Tibial artery (tissue), 4 donors: ENCODE measurements at places on chromosomes 11 and 22.

- DNase-seq, result no peak
These were observed 32.8 kb downstream of the PARVA start for GRCh38 chr11:12410006-12410728.

GRCh38 chr22:44037519-44038375 is 13.6 kb downstream of the PARVB start:
- DNase-seq, result peak; percentile 62

- DNase-seq, result no peak
These were observed 77.3 kb upstream of the ATXN10 start for GRCh38 chr22:45594123-45594941.

GRCh38 chr11:57480409-57481137 is 20.2 kb downstream of the RTN4RL2 start:
- DNase-seq, result peak; percentile 79

- DNase-seq, result no peak
These were observed 38.9 kb upstream of the SCUBE2 start for GRCh38 chr11:9130297-9130696.

- peak; percentile 45 for DNase-seq
These were observed 117.6 kb upstream of the THY1 start for GRCh38 chr11:119540370-119541125.

- DNase-seq, result no peak
These were observed 71.1 kb downstream of the LARGE2 start for GRCh38 chr11:45993531-45994001.

GRCh38 chr11:117179048-117179999 is 781 bp downstream of the SIDT2 start:
- no peak for DNase-seq

DNA sequence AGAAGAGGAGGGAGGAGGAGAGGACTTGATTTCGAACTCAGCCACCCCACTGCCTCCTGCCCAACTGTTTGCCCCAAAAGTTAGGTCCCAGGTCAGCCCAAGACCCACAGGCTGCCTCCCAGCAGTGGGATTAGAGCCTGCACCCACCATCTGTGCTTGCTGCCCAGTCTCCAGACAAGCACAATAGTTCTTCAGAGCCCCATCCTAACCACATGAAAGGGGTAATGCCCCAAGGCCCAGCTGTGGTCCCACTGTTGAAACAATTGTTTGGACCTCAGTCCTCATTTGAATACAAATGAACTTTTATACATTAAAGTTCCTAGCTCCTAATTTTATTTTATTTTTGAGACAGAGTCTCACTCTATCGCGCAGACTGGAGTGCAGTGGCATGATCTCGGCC is 5.4 kb upstream of the VPS51 start:
- DNase-seq, result no peak

DNA sequence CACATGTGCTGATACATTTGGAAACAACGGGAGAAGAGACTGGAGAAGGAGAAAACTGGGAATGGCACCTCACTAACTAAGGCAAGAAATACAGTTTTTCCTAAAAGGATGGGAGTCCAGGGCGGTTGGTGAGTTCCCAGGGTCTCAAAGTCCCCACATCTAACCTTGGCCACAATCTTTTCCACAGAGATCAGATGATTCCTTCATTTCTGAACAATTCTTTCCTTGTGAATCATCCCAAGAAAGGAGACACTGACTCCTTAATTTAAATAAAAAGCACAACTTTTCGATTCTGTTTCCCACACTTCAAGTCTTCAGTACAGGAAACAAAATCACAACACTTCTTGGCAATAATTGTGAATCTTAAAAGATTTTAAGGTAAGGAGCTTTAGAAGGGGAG is 384.7 kb downstream of the DCDC1 start:
- DNase-seq, result no peak

GRCh38 chr22:42333544-42333943 is 63.1 kb upstream of the TCF20 start:
- no peak for DNase-seq

DNA sequence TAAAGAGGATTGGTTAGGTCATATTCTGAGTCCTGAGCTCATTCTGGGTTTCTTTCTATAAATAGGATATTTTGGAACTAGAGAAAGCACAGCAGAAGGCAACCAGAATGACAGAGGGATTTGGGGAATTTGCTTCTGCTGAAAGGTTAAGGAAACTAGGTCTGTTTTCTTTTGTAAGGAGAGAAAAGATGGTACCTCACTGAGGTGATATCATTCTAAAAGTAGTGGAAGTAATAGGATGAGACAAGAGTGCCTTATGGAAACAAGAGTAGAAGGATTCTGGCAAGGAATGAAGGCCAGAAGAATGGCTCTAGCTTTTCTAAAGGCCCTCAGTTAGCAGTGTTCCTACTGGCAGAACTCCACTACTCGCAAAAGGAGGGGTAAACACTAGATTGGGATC is 26.7 kb upstream of the BDNF start:
- no peak for DNase-seq

GRCh38 chr11:69241844-69242243 is 52.1 kb upstream of the MYEOV start:
- DNase-seq, result no peak

DNA sequence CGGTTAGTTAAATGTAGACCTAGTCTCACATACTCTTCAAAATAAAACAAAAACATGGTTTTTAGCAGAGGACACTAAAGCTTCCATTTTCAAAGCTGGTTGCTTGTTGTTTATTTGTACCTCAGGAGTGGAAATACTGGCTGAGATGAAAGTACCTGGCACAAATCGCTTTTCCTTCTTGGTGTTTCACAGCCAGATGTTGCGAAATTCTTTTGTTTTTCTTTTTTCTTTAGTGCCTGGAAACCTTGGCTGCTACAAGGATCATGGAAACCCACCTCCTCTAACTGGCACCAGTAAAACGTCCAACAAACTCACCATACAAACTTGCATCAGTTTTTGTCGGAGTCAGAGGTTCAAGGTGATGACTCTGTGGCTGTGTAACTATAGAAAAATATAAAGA is 48.3 kb downstream of the KREMEN1 start:
- no peak for DNase-seq

DNA sequence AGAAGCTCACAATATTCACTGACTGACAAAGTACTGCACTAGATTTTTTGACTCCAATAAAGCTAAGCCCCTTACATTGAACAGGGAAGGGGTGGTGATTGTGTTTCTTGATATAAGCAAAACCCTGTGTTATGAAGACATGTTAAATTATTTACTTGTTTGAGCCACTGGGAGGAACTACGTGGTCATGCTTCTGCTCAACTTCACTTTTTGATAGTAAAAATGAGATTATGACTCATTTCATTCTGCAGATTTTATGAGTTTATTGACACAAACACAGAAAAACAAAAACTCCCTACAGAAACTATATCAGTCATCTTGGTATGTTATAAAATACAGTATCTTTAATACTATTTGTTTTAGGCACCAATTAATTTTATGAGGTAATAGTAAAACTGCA is 124.7 kb downstream of the CADM1 start:
- DNase-seq, result no peak

DNA sequence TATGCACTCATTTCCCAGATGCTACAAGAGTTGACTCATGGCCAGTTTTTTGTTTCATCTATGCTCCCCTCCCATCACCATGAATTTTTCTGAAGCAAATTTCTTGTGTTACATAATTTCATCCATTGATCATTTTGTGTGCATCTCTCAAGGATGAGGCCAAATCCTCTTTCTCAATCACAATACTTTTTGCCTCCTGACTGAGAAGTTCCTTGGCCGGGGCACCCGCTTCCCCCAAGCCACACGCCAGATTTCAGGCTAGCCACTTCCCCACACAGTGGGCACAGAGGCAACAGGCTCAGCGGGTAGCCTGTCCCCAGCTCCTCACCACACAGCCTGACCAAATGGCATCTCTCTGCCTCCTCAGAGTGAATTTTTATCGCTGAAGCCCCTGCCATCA is 9.8 kb upstream of the DSCAML1 start:
- DNase-seq, result no peak

DNA sequence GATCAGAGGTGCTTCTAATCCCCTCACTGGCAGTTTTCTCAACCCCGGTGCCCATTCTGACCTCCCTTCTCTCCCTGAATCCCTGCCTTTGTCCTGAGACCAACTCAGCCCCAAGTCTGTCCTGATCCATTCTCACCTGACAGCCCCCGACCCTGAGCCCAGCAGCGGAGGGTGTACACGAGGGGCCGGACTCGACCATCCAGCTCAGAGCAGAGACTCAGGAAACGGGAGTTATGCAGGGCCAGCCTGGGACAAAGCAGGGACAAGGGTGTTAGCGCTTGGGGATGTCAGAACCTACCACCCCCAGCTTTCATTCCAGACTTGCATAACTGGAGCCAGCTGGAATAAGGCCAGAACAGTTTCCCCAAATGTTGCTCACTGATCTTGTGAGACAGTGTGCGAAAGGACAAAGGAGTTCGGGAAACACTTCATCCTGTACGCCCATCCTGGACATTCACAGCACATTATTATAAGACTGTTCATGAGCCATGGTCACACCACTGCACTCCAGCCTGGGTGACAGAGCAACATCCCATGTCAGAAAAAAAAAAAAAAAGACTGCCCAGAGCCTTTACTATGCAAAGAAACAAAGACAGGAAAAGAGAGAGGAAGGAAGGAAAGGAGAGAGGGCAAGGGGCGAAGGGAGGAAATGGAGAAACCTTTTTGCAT is 3.5 kb upstream of the EEF1G start:
- DNase-seq, result no peak

DNA sequence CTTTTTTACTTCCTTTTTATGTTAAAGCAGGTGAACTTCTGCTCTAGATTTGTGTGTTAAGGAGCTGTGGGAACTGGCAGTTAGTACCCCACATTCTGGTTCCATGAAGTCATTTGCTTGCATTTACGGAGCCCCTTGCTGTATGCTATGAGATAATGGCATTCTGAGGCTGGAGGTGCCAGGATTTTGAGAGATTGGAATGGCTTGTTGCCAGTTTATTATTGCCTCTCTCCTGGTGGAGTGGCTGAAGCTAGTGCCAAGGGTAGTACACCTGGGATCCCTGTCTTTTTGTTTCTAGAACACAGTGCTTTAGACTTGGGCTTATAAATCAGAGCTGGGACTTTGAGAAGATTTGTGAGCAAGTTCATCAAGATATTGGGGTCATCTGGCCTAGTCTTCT is 73.8 kb downstream of the STIM1 start:
- no peak for DNase-seq

- DNase-seq, result no peak
These were observed 125.7 kb downstream of the TENM4 start for GRCh38 chr11:79314906-79315689.

DNA sequence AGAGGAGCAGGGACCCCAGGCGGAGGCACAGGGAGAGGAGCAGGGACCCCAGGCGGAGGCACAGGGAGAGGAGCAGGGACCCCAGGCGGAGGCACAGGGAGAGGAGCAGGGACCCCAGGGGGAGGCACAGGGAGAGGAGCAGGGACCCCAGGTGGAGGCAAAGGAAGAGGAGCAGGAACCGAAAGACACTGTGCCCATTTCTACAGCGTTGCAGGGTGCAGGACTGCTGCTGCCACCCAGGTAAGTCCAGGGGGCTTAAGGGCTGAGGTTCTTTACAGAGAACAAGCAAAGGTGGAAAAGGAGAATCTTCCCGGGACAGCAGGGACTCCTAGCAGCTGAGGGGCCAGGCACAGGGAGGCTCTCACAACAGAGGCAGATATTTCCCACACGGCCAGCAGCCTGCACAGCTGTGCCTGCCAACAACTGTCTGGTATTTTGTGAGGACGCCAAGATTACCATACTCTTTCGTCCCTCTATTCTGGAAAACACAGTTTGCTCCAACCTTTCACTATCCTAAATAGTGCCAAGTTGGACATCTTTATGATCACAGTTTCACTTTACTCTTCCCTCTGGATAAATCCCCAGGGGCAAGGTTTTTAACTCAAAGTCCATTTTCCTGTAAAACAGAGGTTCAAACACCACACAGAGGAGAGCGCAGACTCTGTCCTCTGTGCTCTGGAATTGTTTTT is 39.4 kb downstream of the SHANK2 start:
- DNase-seq, result no peak

GRCh38 chr11:133053124-133053776 is 479.1 kb downstream of the OPCML start:
- DNase-seq, result no peak

GRCh38 chr11:112844517-112844916 is 116.7 kb upstream of the NCAM1 start:
- DNase-seq, result no peak

- no peak for DNase-seq
These were observed 48.8 kb upstream of the TOP3B start for GRCh38 chr22:22031183-22031945.

DNA sequence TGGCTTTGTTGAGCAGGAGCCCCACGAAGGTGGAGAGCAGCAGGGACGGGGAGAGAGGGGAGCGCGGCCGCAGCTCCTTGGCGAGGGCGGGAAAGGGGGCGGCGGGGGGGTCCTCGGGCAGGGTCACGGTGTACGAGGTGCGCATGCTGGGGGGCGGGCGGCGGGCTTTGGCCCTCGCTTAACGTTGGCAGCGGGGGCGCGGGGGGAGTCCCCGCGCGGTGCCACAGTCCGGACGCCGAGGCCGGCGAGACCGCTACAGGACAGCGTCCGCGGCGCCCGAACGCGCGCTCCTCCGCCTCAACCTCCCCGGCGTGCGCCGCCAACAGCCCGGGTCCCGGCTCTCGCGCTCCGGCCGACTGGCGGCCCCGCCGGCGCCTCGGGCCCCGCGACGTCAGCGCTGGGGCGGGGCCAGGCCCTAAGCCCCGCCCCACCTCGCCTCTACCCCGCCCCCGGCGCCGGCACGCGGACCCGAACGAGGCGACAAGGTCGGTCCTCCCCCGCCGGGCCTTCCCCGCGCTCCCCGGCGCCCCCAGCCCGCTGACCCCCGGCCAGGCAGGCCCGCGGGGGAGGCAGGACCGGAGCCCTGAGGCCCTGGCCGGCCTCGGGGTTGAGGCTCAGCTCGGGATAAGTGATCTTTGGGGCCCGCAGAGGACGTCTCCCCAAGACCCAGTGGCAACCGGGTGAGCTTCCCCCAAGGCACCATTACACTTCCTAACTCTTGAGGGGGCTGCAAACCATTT is 17.5 kb downstream of the USP2 start:
- DNase-seq, result peak; percentile 74

- peak; percentile 24 for DNase-seq
These were observed 616.5 kb downstream of the BRD1 start for GRCh38 chr22:49211176-49211575.

DNA sequence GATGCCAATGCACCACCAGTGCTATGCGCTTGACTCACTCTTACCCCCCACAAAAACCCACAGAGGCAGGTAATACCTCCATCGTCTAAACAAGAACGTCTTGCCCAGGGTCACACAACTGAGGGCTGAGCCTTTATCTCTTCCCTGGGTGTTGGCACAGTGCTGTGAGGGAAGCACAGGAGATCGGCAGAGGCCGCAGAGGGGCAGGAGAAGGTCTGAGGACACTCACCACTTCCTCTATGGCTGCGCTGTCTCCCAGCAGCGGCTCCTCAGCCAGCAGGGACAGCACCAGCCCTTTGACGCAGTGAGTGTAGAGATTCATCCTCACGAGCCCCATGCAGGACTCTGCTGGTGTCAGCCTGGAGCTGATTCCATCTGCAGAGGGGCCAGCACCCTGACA is 19.9 kb downstream of the HPS4 start:
- DNase-seq, result no peak

- no peak for DNase-seq
These were observed 310.2 kb downstream of the TBC1D22A start for GRCh38 chr22:47072642-47072967.
